ENCODE measurements at places on chromosomes 13 and 19. TPM values are rescaled to one million over a fixed set of nuclear protein-coding genes. Genes with fewer than 3 reads are reported as not detected.
A peak's percentile ranks its signal among the peaks of the same experiment; 100 is the strongest.

The DKKL1 gene
- polyA plus RNA-seq, result 4.0 TPM

DNA sequence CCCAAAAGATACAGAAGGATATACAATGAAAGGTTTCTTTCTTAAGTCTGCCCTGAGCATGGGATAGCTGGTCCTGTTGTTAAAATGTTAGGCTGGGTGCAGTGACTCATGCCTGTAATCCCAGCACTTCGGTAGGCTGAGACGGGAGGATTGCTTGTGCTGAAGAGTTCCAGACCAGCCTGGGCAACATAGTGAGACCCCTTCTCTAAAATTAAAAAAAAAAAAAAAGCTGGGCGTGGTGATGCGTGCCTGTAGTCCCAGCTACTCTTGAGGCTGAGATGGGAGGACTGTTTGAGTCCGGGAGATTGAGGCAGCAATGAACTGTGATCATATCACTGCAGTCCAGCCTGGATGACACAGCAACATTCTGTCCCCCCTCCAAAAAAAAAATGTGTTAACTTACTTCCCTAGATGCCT, 52.5 kb upstream of the SHKBP1 start:
- DNase-seq, result no peak
- H3K4me1 ChIP-seq, result no peaks in the 10 kb centered on the region
- H3K27me3 ChIP-seq, result peaks cover 14% of the 10 kb centered on the region
- no peak overlapping the region for H3K27ac ChIP-seq

- no peaks in the 10 kb centered on the region for H3K4me1 ChIP-seq
- DNase-seq, result peak; percentile 18
- H3K4me3 ChIP-seq, result no peak overlapping the region
- no peaks in the 10 kb centered on the region for H3K36me3 ChIP-seq
Observed at GRCh38 chr13:42762917-42763316, 18.5 kb upstream of the FAM216B start.

DNA sequence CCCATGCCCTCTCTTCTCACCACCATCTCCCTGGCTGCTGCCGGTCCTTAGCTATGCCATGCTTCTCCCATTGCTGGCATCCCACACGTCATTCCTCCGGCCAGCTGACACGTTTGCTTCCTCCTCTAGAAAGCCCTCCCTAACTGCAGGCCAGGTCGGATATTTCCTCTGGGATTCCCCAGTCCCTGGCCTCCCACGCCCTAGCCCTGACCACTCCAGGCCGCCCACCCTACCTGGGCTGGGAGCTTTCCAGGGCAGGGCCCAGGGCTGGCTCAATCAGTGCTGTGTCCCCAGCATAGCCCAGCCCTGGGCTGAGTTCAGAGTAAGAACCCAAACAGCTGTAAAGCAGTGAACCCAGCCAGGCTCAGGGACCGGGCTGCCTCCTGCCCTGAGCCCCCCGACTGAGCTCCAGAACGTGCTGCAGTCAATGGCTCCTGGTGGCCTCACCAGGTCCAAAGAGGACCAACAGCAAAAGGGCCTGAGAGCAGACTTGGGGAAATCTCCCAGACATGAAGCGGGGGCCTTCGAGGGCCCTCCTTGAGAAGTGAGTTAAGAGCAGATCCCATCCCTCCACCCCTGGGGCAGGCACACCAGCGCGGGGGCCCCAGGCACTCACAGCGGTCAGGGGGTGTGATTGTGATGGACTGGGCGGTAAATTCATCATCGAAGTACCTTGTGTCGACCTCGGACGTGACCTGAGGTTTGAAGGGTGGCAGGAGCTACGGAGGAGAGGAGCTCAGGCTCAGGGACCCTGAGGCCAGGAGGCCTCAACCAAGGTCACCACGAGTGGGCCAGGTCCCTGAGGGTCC, 8.1 kb upstream of the CCNP start:
- H3K36me3 ChIP-seq, result no peaks in the 10 kb centered on the region
- H3K4me3 ChIP-seq, result no peak overlapping the region
- DNase-seq, result no peak
- H3K27ac ChIP-seq, result no peak overlapping the region
- peaks cover 10% of the 10 kb centered on the region for H3K4me1 ChIP-seq
- no peaks in the 10 kb centered on the region for H3K27me3 ChIP-seq

DNA sequence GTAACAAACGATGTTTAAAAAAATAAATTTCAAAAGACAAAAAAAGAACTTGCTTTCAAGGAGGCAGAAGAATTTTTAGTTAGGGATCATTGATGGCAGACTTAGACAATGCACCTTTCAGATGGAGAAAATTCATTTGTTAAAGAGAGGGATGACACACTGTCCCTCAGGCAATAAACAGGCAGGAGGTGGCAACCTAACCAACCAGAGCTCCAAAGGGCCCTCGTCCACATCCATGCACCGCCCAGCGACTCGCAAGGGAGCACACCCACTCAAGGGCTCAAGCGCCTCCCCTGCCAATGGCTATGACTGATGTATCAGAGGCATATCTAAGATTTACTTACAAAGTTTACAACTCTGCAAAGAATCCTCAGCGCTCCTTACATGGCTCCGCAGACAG, 81.9 kb downstream of the TUBGCP3 start:
- H3K4me3 ChIP-seq, result no peak overlapping the region
- no peak for DNase-seq
- no peaks in the 10 kb centered on the region for H3K36me3 ChIP-seq
- no peaks in the 10 kb centered on the region for H3K4me1 ChIP-seq
- no peaks in the 10 kb centered on the region for H3K27me3 ChIP-seq
- no peak overlapping the region for H3K27ac ChIP-seq

The ZNF524 gene
- polyA plus RNA-seq, result 19.5 TPM

The SPINT2 gene
- polyA plus RNA-seq, result 885 TPM

The LHFPL6 gene
- 14.1 TPM for polyA plus RNA-seq

Measured in hepatocyte (in vitro differentiated cells).